Dermis blood vessel endothelial cell (primary cell): ENCODE measurements at places on chromosomes 7 and 10. TPM values are rescaled to one million over a fixed set of nuclear protein-coding genes. Genes with fewer than 3 reads are reported as not detected.
A peak's percentile ranks its signal among the peaks of the same experiment; 100 is the strongest.

DNA sequence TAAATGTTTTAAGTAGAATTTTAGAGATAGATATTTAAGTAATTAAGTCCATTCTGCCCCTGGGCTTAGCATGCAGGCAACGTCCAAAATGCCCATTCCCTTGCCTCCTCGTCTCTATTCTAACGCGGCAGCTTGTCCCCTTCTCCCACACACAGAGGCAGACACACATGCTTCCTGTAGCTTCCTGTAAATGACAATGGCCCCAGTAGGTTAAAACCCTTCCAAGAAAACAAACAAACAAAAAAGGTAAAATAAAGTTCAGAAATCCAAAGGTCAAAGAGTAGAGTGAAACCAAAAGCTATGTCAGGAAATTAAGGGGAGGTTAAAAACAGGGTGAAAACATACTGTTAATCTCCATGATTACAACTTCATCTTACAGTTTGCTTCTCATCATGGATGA lies 857.6 kb downstream of the GATA3 start:
- no peak for DNase-seq

The RHOBTB1 gene
- 38.6 and 45.6 TPM in 2 replicates for total RNA-seq

- no peak for DNase-seq
Observed at GRCh38 chr7:47830015-47830414, 118.3 kb downstream of the PKD1L1 start.

The SPDYE17 gene
- not detected in 2 replicates for total RNA-seq

DNA sequence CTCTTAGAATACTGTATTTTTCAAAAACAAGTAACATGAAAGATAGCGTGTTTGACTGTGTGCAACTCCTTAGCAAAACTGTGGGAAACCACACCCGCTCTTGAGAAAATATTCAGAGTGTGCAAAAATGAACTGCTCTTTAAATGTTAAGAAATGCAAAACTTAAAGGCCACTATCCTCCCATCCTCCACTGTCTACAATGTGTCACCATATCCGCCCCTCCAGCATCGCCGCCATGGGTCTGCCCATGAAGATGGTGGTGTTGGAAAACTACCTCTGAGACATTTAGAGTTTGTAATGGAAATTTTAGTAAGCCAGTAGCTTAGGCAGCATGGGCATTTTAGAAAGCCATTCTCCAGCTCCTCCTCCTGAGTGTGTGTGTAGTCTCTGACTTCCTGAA lies 20.1 kb upstream of the NMT2 start:
- DNase-seq, result no peak

GRCh38 chr7:15925608-15926007 lies 239.1 kb upstream of the MEOX2 start:
- DNase-seq, result no peak

DNA sequence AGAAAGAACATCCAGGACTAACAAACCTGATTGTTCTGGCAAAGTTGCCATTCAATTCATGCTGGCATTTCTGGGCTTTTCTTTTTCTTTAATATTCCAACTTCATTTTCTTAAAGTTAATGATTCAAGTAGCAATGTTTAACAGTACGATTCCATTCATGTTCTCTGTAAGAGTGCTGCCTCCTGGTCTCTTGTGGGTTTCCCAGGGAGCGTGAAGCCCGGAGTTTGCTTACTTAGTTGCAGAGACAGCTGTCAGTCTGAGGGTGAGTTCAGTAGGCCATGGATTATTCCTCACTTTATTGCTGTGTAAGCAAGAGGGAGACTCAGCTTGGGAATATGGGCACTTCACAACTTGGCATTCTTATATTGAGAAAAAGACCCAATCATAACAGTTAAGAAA lies 142.2 kb downstream of the TWIST1 start:
- no peak for DNase-seq

The NME8 gene
- total RNA-seq, result not detected in 2 replicates

The SAP25 gene
- total RNA-seq, result not detected in 2 replicates

- no peak for DNase-seq
Observed at GRCh38 chr7:132789281-132789680, 213.0 kb upstream of the PLXNA4 start.

The SPDYE5 gene
- not detected in 2 replicates for total RNA-seq

DNA sequence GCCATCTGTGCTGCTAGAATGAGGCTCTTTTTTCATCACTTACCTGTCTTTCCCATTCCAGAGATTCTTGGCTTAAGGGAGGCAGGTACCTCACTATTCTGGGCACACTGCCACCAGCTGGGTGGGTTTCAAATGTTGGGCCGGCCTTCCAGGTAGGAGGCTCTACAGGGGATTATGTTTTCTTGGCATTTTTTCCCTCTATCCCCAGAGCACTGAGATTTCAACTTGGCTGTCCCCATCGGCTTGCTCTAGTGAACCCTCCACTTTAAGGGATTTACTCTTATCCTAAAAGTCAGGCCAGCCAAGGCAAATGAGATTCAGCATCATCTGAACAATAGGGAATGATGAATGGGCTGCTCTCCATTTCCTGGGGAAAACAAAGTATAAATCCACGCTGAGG lies 710.1 kb upstream of the CELF2 start:
- no peak for DNase-seq

DNA sequence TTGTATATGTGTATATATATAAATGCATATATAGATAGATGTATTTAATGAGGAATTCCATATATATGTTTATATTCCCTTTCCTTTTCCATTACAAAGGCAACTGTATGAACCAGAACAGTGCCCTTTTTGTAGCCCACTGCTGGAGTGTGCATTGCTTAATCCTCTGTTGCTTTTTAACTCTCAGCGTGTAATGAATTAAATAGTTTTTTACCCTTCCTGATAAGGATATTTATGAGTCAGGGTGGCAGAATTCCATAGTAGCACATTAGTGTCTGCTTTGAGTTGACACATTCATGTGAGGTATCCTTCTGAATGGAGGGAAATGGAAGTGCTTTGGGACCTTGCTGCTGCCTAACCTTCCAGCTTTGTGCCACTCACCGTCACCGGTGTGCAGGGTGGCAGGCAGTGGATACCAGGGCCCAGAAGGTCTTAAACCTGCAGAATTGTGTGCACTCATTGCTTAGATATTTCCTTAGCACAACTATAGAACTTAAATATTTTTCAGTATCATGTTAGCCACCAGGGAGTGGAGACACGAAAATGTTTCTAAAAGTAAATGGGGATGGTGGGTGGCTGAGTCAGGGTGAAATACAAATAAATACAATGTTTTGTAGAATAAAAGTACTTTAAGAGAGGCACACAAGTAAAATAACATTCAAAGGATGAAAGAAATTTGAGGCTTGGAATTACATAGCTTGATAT lies 117.9 kb downstream of the SND1 start:
- peak; percentile 34 for DNase-seq

- no peak for DNase-seq
Observed at GRCh38 chr7:78090616-78091015, 292.0 kb downstream of the PHTF2 start.

DNA sequence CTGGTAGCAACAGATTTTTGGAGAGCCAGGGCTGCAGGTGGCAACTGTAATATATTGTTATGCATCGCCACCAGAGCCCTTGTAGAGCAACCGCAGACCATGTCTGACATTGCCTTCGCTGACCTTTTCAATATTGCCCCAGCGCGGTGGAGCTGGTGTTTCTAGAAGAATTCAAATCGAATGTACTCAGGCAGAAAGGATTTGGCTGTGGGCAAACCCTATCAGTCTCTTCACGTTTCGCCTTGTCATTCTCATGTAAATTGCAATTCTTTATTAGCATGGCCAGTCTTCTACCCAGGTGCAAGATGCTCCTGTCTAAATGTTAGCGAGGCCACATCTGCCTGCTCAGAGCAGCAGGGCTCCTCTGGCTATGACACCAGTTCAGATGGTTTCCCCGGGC lies 490.2 kb upstream of the AUTS2 start:
- no peak for DNase-seq

DNA sequence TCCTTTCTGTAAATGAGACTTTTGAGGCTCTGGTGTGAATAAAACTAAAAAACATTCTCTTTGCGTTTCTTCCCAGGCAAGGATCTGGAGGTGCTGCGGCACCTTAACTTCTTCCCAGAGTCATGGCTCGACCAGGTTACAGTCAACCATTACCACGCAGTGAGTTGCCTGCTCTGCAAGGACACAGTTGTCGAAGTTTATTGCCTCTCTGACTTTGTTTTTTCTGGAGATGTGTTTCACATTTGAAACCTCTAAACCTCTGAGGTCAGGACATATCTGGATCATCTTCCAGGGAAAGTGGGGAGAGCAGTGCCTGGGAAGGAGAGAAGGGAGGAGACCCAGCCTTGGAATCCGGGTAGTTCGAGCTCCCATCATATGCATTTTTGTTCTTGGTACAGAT lies 43.4 kb upstream of the PLEKHA1 start:
- DNase-seq, result no peak

GRCh38 chr7:154804449-154804848 lies 198.5 kb downstream of the PAXIP1 start:
- no peak for DNase-seq

GRCh38 chr7:84904561-84904960 lies 282.3 kb downstream of the SEMA3D start:
- DNase-seq, result peak; percentile 34

The IGF2BP3 gene
- 13.4 and 41.5 TPM in 2 replicates for total RNA-seq

The OPN1SW gene
- total RNA-seq, result not detected in 2 replicates

DNA sequence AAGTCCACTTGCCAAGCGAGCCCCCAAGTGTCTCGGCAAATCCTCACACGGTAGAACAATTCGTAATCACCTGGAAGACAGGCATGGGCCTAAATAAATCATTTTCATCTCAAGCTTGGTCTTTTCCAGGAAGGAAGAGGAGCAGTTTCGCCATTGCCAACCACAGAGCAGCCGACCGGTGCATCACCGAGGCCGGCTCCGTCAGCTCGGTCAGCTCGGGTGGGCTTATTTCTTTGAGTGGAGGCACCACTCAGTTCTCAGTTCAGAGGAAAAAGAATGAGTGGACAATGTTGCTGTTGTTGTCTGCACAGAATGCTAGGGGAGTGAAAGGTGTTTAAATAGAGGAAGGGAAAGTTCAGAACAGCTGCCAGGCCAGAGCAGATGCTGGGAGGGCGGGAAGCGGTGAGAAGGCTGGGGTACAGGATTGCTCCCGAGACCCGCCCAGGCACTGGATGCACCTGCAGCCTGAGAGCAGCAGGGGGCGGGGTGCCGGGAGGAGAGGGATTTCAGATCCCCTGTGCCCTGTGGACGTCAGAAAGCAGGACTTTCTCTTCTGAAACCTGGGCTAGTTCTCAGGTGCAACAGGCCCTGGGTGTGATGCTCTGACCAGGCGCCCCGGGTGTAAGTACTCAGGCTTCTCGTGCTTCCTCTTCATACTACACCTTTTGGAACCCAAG lies 17.7 kb upstream of the IGFBP3 start:
- no peak for DNase-seq

DNA sequence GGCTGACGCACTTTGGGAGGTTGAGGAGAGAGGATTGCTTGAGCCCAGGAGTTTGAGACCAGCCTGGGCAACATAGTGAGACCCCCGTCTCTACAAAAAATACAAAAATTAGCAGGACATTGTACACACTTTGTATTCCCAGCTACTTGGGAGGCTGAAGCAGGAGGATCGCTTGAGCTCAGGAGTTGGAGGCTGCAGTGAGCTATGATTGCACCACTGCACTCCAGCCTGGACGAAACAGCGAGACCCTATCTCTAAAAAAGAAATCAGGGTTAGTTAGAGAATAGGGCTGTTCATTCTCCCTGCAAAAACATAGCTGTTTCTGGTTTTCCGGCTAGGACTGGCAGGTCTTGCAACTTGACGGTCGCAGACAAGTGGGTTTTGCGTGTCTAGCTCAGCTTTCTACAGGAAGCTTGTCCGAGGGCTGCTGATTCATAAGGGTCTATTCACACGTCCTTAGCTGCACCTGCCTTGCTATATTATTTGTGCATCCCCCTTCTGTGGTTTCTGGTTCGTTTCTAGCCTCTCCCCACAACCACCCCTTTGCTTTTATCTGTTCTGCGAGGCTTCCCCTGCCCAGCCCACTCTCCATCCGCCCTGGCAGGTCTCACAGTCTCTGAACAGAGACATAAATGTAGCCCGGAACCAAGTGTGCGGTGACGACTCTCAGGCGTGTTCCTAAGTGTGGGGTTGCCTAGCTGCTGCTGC lies 10.7 kb downstream of the AMZ1 start:
- DNase-seq, result no peak

DNA sequence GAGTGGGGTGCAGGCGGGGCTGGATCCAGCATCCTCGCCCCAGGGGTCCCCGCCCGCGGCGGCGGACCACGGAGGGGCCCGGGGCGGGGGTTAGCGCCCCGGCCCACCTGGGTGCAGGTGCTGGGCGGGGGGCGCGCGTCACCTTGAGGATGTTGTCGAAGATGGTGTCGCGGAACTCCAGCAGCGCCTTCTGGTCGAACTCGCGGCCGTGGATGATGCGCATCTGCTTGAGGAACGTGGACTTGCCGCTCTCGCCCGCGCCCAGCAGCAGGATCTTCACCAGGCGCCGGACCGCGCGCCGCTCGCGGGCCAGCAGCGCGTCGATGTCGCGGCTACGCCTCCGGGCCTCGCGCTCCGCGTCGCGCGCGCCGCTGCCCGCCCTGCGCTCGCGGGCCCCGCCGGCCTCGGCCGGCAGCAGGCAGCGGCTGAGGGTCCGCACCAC lies 376 bp downstream of the GNA12 start:
- DNase-seq, result peak; percentile 55

DNA sequence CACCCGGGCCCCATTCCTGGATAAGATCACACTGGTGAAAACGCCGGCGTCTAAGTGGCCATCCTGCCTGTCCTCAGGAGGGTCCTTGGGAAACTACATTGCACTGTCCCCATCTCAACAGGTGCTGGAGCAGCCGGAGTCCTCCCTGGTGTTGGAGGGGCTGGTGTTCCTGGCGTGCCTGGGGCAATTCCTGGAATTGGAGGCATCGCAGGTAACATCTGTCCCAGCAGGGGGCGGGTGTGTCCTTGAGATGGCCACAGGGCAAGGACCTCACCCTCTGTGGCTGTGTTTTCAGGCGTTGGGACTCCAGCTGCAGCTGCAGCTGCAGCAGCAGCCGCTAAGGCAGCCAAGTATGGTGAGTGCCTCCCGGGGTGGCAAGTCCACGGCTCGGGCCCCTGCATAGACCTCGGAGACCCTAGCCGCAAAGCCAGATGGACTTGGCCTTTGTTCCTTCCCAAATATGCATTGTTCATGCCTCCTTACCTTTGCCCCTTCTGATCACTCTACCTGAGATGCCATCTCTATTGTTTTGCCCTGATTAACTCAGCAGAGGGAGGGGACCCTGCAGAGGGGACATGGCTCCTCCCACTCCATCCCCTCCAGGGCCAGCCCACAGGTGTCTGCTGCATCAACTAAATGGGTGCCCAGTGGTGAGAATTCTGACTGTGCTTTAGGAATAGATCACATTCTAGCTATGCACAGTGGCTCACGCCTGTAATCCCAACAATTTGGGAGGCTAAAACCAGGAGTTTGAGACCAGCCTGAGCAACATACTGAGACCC lies 23.8 kb downstream of the ELN start:
- DNase-seq, result peak; percentile 54

DNA sequence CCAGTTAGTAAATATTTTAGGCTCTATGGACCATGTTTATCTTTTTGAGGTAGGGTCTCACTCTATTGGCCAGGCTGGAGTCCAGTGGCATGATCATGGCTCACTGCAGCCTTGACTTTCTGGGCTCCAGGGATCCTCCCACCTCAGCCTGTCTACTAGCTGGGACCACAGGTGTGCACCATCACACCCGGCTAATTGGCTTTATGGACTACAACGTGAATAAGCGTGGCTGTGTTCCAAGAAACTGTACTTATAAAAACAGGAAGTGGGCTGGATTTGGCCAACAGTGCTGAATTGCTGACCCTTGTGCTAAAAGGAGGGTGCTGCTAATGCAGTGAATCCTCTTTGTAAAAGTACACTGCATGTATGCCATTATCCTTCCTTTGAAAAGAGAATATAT lies 111.7 kb upstream of the CDK13 start:
- DNase-seq, result peak; percentile 60
